ENCODE measurements at places on chromosomes 4 and X.

DNA sequence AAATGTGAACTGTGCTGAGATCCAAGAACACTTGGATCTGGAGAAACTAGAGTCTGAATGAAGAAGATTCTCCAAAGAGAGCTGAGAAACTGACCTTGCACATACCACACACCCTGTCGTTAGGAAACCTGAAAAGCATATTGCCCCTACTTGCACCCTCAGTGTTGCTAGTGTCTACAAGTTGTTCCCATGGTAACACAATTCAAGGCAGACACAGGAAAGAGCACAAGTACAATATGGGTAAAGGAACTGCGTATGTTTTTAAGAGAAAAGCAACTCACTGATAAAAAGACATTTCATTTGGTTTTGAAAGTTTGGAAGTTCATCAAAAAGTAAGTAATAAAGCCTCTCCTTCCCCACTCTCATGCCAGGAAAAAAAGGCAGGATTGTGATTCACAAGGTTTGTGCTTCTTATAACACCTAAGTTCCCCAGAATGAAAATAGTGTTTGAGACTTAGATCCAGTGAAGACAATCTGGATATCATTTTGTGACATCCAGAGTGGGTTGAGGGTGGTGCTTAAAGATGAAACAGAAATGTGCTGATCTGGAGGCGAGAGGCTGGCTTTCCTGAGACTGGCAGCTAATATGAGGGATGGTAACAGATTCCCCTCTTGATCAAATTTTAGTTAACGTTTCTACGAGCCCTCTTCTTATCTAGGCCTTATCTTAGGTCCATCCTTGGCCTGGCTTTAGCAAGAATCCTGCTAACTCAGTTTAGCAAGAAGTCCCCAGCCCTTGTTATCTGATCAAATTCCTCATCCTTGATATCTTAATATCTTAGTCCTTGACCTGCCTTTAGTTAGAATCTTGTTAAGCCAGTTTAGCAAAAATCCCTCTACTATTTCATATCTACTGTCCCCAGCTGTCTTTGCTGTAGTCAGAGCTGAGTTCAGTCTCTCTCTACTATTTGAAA lies 42.3 kb downstream of the NIPAL1 start:
- no peak for DNase-seq

- DNase-seq = no peak
Measured at GRCh38 chrX:152635941-152636340, 1.8 kb upstream of the GABRQ start.

- DNase-seq = no peak
Measured at GRCh38 chr4:168383510-168383909, 65.0 kb upstream of the DDX60 start.

- DNase-seq = no peak
Measured at GRCh38 chr4:60744767-60745166, 455.4 kb upstream of the ADGRL3 start.

GRCh38 chr4:93359586-93359985 lies 469.0 kb upstream of the ATOH1 start:
- no peak for DNase-seq
